HepG2 (cell line): ENCODE measurements at places on chromosomes 7 and 10. TPM values are rescaled to one million over a fixed set of nuclear protein-coding genes. Genes with fewer than 3 reads are reported as not detected.

GRCh38 chr7:99667179-99667578, 12.6 kb downstream of the CYP3A5 start:
- H3K27ac ChIP-seq: no peak overlapping the region
- peaks cover 1% of the 10 kb centered on the region; the same call in 1 of the 2 replicates for H3K36me3 ChIP-seq
- H3K27me3 ChIP-seq: no peaks in the 10 kb centered on the region
- H3K4me3 ChIP-seq: no peak overlapping the region

ADARB2 gene
- not detected in 2 replicates for total RNA-seq

OR9A2 gene
- not detected in 2 replicates for total RNA-seq

- H3K27ac ChIP-seq: no peak overlapping the region
- no peaks in the 10 kb centered on the region for H3K36me3 ChIP-seq
- no peak for DNase-seq
- no peak overlapping the region for H3K4me3 ChIP-seq
Observed at GRCh38 chr7:54878339-54878738, 119.3 kb upstream of the SEC61G start.

- H3K27me3 ChIP-seq: peaks cover 20% of the 10 kb centered on the region
- no peaks in the 10 kb centered on the region for H3K36me3 ChIP-seq
- H3K27ac ChIP-seq: no peak overlapping the region
Observed at GRCh38 chr10:61448841-61449600, 4.2 kb downstream of the TMEM26 start.

- H3K36me3 ChIP-seq: no peaks in the 10 kb centered on the region; the same call in 1 of the 3 replicates
- no peak overlapping the region for H3K27ac ChIP-seq
- H3K27me3 ChIP-seq: no peaks in the 10 kb centered on the region
- H3K4me1 ChIP-seq: no peaks in the 10 kb centered on the region
Observed at GRCh38 chr7:11130012-11130411, 156.3 kb downstream of the PHF14 start.

ADAM22 gene
- total RNA-seq: 2.9 and 6.7 TPM in 2 replicates

GTF2IRD1 gene
- 16.5 and 17.8 TPM in 2 replicates for total RNA-seq

ATRNL1 gene
- 0.04 TPM in 1 of 2 replicates, not detected in the other for total RNA-seq

CDC14C gene
- 0.09 TPM in 1 of 2 replicates, not detected in the other for total RNA-seq

DNA sequence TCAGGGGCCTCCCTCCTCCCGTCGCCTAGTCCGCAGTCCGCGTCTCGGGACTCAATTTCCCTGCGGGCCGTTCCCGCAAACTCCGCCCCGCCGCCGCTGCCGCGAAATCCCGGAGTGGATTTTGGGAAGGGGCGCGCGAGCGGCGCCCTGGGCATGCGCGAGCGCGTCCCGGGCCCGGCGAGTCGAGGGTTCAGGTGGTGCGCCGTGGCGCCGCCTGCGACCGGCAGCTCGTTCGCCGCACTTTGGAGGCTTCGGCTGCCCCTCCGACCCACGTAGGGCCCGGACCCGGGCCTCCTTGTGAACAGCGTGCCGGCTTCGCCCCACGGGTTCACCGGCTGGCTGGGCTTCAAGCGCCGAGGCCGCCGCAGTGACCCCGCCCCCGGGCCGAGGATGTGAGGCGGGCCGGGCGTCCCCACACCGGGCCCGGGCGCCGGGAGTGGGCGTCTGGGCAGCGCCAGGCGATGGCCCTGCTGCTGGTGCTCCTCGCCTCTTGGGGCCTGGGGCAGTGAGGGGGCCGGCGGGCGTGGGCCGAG, at the start of gene PLEKHA8:
Gene PLEKHA8, plus strand, starts transcription at position 197 of the 533 bp plus-strand sequence. CDS start 351 bp downstream, outside the sequence.
- H3K36me3 ChIP-seq: no peaks in the 10 kb centered on the region
- no peaks in the 10 kb centered on the region; the same call in 2 of the 3 replicates for H3K27me3 ChIP-seq
- peak within 1 kb of the TSS; percentile 89 for H3K27ac ChIP-seq
- peak within 1 kb of the TSS; percentile 95 for H3K4me3 ChIP-seq
- DNase-seq: peak; percentile 77

PRKAR2B gene
- not detected in 2 replicates for total RNA-seq

SLC13A1 gene
- not detected in 2 replicates for total RNA-seq

SPDYE5 gene
- not detected in 2 replicates for total RNA-seq

GRCh38 chr7:14837216-14837615, 65.3 kb downstream of the DGKB start:
- no peaks in the 10 kb centered on the region for H3K36me3 ChIP-seq
- H3K4me1 ChIP-seq: no peaks in the 10 kb centered on the region
- DNase-seq: no peak
- H3K27me3 ChIP-seq: no peaks in the 10 kb centered on the region
- H3K4me3 ChIP-seq: no peak overlapping the region

- peaks cover 13% of the 10 kb centered on the region for H3K4me1 ChIP-seq
- no peak overlapping the region for H3K4me3 ChIP-seq
- H3K36me3 ChIP-seq: no peaks in the 10 kb centered on the region
- DNase-seq: no peak
Observed at GRCh38 chr10:69434169-69434568, 17.1 kb upstream of the TSPAN15 start.

DNA sequence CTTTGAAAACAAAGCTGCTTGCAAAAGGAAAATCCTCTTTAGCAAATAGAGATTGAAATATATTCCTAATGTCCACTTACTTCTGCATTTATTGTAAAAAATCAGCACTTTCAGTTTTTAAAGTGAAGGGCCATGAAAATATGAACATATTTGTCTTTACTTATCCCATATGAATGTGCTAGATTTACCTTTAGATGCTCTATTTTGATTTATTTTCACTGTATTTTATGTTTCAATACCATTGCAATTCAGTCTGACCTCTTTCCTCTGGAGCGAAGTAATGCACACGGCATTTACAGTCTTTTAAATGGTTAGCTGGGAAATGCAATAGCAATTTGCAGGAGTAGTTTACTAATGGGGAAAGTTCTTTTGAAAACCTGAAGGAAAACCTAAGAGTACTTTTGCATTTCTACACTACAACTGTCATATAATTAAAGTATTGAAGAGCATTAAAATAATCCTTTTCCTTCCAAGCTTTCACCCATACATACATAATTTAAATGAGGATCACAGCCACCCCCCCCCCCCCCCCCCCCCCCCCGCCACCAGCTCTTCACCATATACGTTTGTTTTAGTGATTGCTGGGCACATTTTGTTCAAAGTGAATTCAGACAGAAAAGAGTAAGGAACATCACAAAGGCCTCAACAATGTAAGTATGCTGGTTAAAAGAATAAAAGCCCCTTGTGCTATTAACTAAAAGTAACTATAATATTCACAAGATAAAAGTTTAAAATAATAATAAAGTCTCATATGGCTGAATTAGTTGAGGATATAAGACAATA, 3.5 kb downstream of the SKIDA1 start:
- no peak for DNase-seq
- no peaks in the 10 kb centered on the region for H3K36me3 ChIP-seq
- H3K4me1 ChIP-seq: peaks cover 45% of the 10 kb centered on the region
- H3K4me3 ChIP-seq: no peak overlapping the region
- H3K27ac ChIP-seq: no peak overlapping the region
- no peaks in the 10 kb centered on the region for H3K27me3 ChIP-seq

TFEC gene
- not detected in 2 replicates for total RNA-seq

- no peaks in the 10 kb centered on the region for H3K4me1 ChIP-seq
- H3K36me3 ChIP-seq: no peaks in the 10 kb centered on the region
- no peak overlapping the region for H3K4me3 ChIP-seq
- H3K27me3 ChIP-seq: peaks cover 7% of the 10 kb centered on the region
Observed at GRCh38 chr10:71251319-71251718, 38.9 kb downstream of the UNC5B start.
